Activated T-cell treated with anti-CD3 and anti-CD28 coated beads for 1 hour (primary cell): ENCODE measurements at places on chromosomes 6 and 20.

- peak; percentile 48 for DNase-seq
Observed at GRCh38 chr6:159107451-159108260, 61.5 kb upstream of the FNDC1 start.

GRCh38 chr6:41937861-41938574 lies 3.6 kb downstream of the CCND3 start:
- peak; percentile 32 for DNase-seq

DNA sequence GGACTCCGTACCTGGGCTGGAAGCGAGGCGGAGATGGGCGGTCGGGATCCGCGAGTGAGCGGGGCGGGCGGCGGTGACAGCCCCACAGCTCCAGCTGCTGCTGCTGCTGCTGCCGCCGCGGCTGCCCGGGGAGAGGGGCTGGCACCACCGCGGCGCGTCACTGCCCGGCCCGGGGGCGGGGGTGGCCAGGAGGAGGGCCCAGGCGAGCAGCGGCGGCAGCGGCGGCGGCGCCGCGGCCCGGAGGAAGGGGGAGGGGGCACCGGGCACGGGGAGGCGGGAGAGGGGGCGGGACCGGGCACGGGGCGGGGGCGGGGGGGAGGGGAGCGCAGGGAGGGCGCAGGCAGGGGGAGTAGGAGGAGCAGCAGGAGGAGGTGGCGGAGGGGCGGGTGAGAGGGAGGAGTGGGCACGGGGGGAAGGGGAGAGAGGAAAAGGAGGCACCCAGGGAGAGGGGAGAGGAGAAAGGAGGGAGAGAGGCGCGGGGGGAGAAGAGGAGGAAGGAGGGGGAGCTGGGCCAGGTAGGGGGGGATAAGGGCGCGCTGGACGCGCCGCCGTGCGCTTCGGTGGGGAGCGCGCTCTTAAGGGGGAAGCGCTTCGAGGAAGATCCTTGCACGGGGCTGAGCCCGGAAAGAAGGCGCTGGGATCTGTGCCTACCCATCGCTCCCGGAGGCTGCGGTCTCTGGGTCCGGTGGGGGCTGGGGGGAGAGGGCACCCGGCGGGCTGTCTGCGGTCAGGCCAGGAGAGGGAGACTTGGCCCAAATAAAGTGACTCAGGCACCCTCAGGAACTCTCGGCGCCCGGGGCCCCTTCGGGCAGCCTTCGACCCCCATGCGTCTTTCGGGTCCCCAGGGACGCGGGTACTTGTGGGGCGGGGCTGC lies 101.5 kb downstream of the NOL4L start:
- peak; percentile 41 for DNase-seq

GRCh38 chr6:159807150-159807858 lies 7.2 kb downstream of the PNLDC1 start:
- DNase-seq = no peak

DNA sequence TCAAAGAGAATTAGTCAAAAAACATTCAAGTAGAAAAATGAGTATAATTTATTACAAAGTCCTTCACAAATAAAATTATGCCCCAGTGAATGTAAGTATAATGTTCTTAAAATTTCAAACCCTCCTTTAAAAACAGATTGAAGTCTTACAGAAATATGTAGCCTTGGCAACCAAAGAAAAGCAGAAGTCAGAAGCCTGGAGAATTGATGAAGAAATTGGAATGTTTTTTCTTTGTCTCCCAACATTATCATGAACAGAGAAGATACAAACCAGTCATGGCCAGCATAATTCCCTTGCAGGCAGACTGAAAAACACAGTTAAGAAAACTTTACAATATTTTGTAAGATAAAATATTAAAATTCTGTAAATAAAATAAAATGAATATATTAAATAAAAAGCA lies 221.9 kb downstream of the TBC1D32 start:
- no peak for DNase-seq
